ENCODE measurements at places on chromosomes 11 and 22. TPM values are rescaled to one million over a fixed set of nuclear protein-coding genes. Genes with fewer than 3 reads are reported as not detected.

Gene LGALS12
- not detected for total RNA-seq

Gene MYBPC3
- not detected for total RNA-seq

Gene MMP11
- 5.2 TPM for total RNA-seq

Gene LRRC56
- total RNA-seq: 0.25 TPM

Gene OR2AG1
- not detected for total RNA-seq

Gene SLC17A6
- total RNA-seq: not detected

Gene PLAAT5
- not detected for total RNA-seq

Gene PRAME
- 0.06 TPM for total RNA-seq

Gene OR6T1
- total RNA-seq: not detected

Gene CREB3L1
- 17.0 TPM for total RNA-seq

Gene SNU13
- 59.3 TPM for total RNA-seq

Gene STX5
- 42.4 TPM for total RNA-seq
